ENCODE measurements at places on chromosomes 2 and 18.
A peak's percentile ranks its signal among the peaks of the same experiment; 100 is the strongest.

- DNase-seq = no peak
Measured at GRCh38 chr18:76102626-76103025, 392.4 kb downstream of the ZNF516 start.

DNA sequence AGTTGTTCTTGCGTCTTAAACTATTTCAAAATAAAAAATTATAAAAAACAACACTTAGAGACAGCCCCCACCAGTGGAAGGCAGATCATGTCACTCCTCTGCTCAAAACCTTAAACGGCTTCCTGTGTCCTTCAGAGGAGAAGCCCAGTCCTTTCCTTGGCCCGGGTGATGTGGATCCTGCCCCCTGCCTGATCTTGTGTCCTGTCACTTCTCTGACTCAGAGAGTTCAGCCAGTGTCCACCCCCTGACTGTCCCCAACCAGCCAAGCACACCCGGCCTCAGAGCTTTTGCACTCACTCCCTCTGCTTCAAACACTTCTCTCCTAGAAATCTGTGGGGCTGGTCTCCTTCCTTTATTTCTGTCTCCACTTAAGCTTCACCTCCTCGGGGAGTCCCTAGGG, 35.4 kb downstream of the TOGARAM2 start:
- DNase-seq = no peak

DNA sequence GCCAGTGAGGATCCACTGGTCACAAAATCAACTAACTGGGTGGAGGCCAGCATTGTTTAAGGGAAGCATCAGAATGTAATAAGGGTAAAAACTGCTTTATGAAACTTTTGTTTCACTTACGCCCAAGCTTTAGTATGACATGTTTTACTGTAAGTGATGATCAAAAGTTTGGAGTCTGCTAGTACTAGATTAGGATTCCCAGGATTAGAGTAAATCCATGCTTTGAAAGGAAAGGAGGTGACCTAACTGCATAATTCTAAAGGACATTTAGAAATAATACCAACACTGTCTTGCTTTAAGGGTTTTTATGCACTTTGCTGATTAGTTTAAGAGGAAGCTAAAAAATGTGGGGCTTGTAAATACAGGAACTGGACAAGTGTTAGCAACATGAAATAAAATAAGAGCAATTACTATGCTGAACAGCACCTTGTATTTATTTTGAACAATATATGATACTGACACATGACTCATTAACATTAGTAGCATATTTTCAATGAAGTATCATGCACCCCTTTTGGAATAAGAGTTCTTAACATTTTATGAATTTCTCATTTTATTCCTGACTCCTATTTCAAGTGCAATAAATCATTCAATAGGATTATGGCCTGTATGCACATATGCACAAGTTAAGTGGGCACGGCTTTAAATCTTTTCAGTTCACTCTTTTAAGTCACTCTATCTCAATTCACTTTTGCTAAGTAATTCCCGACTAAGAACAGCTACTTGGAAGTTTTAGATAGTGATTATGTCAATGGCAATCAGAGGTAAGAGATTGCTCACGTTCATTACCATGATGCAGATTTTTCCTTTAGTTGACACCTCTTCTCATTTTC, 62.5 kb downstream of the STK39 start:
- no peak for DNase-seq

DNA sequence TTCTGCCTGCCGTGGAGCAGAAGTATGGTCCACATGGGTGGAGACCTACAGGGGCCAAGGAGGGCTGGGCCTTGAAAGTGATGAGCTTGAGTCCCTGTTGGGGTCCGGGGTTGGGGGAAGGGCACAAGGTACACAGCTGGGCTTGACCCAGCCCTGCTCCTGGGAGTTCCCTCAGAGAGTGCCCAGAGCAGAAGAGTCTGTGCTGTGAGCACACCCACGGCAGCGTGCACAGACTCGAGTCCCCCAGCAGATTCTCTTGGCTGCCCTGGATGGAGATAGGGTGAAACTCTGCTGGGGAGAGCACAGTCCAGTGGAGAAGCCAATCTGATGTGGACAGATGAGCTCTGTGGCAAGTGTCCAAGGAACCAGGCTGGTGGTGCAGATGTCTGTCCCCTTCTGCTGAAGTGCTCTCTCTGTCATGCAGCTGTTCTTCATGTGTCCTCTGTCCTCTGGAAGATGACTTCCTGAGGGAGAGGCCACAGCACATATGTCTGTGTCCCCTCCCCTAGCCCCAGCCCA, 27.5 kb downstream of the INPP4A start:
- no peak for DNase-seq

DNA sequence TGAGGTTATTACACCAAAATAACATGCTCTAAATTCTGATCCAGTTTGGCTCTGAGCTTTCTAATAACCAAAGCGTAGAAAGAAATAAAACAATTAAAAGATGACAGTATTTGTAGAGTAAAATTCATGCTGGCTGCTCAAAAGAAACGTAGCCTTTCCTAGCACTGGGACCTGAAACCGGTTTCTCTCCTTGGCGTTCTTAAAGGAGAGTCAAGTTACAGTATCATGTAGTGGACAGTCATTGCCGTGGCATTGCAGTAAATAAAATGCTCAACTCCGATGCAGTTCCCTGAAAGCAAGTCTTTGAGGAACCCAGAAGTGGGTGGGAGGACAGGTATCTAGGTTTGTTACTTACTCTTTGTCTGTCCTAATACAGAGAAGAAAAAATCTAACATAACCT, 52.7 kb upstream of the ITM2C start:
- DNase-seq = no peak

- DNase-seq = no peak
Measured at GRCh38 chr2:113079131-113079530, 11.4 kb downstream of the IL1F10 start.

DNA sequence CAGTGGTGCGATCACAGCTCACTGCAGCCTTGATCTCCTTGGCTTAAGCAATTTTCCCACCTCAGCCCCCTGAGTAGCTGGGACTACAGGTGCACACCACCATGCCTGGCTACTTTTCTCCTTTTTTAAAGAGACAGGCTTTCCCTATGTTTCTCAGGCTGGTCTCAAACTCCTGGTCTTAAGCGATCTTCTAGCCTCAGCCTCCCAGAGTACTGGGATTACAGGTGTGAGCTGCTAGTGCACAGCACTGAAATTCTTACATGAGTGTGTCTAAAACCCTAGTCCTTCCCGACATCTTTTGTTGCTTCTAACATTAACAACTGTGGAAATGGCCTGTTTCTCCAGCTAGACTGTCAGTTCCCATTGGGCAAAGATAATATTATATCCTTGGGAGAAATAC, 2.9 kb downstream of the UGP2 start:
- no peak for DNase-seq

DNA sequence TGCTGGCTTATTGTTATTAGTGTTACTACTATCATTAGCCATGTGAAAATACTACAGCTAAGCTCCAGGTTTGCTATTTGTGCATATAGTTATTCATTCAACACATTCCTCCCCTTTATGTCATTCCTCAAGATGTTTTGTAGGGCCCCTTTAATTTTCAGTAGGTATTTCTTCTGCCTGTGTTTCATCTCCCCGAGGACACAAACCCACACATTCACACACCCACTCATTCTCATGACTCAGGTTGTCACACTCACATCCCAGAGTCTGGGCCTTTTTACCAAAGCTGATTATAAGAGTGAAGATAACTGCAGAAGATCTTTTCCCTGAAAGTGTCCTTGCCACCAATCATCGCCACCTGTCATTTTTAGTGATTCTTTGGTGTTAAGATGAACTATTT, 68.6 kb upstream of the SPOPL start:
- DNase-seq = no peak

GRCh38 chr2:128714851-128715312, 396.2 kb upstream of the HS6ST1 start:
- no peak for DNase-seq

DNA sequence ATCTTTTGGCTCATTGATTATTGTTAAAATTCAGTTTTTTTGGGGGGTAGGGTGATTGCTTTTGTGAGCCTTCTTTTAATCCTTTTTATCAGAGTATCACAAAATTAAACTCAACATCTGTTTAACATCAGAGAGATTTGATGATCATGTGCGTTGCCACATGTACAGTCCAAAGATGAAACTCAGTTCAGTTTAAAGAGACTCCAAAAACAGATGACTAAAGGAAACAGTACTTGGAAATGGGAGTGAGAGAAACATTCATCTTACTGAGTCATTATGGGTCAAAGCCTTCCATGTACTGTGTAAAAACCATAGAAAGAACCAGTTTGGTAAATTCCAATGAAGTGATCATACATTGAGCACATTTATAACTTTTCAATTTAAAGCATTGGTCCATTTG, 53.0 kb downstream of the LYPD6 start:
- no peak for DNase-seq

DNA sequence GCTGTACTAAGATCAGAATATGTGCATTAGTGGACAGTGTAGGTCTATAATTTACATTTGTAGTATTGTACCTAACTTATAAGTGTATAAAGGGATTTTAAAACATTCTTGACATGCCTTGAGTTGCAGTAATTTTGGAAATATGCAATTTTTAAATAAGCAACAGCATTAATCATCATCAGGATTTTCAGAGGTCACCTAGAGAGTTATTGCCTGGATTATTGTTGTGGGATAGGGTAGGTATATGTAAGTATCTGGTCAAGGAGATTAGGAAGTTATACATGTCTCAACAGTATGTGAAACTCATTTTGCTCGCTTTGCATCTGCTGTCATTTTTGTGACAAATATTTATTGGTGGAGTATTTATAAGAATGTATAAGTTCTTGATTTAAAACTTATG, 184.2 kb downstream of the WDR7 start:
- DNase-seq = no peak

- DNase-seq = no peak
Measured at GRCh38 chr2:56195563-56195962, 11.8 kb downstream of the CCDC85A start.

DNA sequence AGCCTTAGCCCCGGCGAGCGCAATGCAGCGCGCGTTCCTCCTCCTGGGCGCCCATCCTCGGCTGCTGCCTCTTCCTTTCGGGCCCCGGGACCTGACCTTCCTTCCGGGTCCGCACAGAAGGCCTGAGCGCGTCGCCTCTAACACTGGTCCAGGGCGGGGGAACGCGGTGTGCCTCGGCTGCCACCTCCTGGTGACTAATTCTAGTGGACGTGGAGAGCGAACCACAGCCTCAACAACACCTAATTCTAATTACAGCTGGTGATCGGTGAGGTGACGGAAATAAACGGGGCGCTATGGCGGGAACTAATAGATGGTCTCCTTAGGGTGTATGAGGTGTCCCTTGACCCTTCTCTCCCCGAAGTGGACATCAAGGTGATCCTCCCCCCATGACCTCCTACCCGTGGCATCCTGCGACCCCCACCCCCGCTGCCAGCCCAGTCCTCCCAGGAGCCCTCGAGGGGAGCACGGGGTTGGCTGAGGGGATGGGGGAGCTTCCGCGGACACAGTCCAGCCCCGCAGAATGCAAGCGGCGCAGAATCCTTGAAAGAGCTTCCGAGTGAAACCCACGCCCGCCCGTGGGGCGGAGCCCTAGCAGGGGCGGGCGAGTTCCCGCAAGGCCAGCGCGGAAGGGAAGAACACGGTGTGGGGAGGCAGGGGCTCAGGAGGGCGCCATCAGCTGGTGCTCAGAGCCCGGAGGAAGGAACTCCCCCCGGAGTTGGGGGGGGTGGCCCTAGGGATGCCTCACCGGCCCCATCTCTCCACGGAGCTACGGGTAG, 12.8 kb upstream of the HMSD start:
- DNase-seq = peak; percentile 41

- DNase-seq = no peak
Measured at GRCh38 chr2:57402755-57403154, 643.9 kb upstream of the VRK2 start.

- no peak for DNase-seq
Measured at GRCh38 chr18:55245211-55245614, 286.0 kb upstream of the CCDC68 start.

All from effector CD4-positive, alpha-beta T cell (primary cell).